ENCODE measurements at places on chromosomes 2 and 18. TPM values are rescaled to one million over a fixed set of nuclear protein-coding genes. Genes with fewer than 3 reads are reported as not detected.

Gene NEB
- total RNA-seq: 0.23 TPM

Gene HJURP
- 101 TPM for total RNA-seq

Gene NAT8
- total RNA-seq: not detected

Gene REG3A
- total RNA-seq: not detected

Gene ANKRD62
- total RNA-seq: 0.10 TPM

DNA sequence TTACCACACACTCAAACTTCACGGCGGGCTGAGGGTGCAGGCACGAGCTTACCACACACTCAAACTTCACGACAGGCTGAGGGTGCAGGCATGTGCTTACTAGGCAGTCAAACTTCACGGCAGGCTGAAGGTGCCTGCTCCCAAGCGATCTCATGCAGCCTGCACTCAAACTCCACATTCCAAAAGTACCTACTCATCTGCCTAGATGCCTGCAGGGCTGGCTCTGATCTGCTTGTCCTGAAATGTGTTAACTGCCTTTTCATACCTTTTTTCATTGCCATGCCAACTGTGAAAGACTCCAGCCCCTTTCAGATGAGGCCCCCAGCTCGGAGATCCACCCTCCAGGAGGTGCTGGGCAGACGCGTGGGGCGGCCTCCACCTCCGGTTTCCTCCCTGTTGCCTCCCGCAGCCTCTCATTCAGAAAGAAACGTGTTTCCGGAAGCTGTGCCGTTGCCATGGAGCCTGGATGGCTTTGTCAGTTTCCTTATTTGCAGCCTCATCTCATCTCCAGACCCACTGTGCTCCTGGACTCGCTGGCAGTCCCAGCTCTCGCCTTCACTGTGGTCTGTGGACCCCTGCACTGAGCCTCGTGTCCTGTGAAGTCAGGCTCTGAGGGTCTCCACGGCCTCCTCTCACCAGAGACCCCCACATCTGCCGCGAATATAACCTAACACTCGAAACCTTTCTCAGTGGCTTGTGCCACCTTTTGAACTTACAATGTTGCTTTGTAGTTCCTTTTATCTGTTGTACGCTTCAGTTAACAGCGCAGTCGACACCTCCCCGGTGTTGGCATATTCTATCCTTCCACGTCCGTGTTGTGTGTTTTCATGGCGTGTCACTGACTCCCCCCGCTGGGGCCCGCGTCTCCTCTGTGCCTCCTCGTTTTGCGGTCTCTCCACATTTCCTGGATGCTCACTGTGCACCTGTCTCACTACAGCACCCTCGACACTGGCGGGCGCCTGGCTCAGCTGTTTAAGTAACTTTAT, 106.1 kb upstream of the ALKAL2 start:
- peak; percentile 84 for DNase-seq

- DNase-seq: no peak
These were observed 216.9 kb downstream of the MYO3B start for GRCh38 chr2:170394641-170395387.

GRCh38 chr2:207662203-207662602, 37.0 kb upstream of the METTL21A start:
- DNase-seq: no peak

GRCh38 chr18:11362856-11363255, 213.5 kb upstream of the PIEZO2 start:
- no peak for DNase-seq

DNA sequence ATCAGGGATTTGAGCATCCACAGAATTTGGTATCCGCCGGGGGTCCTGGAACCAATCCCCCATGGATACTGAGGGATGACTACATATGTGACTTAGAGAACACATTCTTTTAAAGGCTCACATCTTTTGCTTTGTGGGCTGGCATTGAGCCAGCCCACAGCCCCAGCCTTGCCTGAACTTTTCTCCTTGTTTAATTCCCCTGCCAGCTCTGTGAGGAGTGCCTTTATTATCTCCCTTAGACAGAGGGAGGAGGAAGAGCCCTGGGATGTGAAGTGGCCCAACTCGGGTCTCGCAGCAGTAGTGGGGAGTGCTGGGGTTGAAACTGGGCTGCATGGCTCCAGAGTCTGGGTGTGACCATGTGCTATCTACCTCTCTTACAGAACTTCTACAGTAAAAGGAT, 7.6 kb downstream of the TTC39C start:
- peak; percentile 44 for DNase-seq

- DNase-seq: peak; percentile 90
These were observed 297.6 kb downstream of the CDCA7 start for GRCh38 chr2:173652311-173652710.

DNA sequence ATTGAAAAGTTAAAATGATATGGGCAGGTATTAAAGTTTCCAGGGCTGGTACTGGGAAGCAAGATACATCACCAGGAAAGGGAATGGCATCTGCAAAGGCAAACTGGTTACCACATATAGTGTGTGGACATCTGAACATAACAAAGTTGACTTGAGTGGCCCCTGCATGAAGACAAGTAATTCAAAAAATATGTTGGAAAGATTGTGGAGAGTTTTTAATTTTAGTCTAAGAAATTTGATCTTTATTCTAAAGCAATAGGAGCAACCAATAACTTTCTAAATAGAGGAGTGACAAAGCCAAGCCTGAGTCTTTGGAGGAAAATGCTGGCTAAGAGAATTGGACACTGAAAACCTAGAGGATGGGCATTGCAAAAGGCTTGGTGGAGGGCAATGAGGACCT, 278.2 kb downstream of the ALK start:
- no peak for DNase-seq
